Activated CD4-positive, CD25-positive, alpha-beta regulatory T cell treated with anti-CD3 and anti-CD28 coated beads, Interleukin-2, amount 50 U/mL, for 72 hours (primary cell): ENCODE measurements at places on chromosomes 13 and 19.
A peak's percentile ranks its signal among the peaks of the same experiment; 100 is the strongest.

DNA sequence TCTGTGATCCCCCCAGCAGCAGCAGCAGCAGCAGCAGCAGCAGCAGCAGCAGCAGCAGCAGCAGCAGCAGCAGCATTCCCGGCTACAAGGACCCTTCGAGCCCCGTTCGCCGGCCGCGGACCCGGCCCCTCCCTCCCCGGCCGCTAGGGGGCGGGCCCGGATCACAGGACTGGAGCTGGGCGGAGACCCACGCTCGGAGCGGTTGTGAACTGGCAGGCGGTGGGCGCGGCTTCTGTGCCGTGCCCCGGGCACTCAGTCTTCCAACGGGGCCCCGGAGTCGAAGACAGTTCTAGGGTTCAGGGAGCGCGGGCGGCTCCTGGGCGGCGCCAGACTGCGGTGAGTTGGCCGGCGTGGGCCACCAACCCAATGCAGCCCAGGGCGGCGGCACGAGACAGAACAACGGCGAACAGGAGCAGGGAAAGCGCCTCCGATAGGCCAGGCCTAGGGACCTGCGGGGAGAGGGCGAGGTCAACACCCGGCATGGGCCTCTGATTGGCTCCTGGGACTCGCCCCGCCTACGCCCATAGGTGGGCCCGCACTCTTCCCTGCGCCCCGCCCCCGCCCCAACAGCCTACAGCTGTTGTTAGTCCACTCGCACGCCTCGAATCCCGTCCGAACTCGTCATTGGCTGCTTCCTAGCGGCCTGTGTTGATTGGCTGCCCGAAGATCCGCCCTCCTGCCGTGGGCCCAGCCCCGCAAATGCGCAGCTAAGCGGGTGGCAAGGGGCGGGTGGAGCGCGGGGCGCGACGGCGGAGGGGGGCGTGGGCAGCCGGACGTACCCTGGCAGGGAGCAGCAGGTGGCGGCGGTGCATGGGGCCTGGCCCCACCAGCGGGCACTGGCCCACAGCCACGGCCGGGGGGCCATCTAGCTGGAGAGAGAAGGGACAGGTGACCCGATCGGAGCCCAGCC, 1.4 kb upstream of the SIX5 start:
- DNase-seq: peak; percentile 88

DNA sequence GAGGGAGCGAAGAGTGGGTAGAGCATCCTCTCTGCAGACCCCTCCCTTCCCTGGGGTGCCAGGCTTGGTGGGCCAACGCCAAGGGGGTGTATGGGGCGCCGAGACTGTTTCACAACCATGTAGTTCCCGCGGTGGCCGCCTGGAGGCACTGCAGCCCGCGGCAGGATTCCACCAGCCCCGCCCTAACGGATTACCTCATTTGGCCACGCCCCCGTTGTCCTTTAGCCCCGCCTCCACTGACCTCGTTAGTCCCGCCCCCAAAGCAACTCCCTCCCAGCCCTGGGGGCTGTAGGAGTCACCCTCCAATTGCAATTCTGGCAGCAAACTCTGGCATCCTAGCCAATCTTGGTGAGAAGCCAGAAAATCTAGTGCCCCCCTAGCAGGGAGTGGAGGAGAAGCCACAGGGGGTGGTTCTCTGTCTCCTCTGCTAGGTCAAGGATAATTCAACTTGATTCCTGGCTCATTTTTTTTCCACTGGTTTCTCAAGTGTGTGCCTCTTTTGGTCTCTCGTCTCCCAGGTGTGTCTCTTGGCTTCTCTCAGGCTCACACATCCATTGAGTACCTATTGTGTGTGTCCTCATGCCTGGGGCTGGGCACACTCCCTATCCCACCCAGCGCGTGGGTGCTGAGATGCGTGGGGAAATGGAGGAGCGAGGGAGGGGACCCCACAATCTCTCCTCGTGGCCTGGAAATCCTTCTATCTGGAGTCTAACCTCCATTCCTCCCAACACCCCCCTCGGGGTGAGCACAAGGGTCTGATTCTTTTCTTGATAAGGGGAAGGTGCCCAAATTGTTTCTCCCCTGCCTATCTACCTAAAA, 2.0 kb downstream of the OLFM2 start:
- DNase-seq: peak; percentile 91

- no peak for DNase-seq
These were observed 34.4 kb downstream of the AP1M1 start for GRCh38 chr19:16232127-16232526.

DNA sequence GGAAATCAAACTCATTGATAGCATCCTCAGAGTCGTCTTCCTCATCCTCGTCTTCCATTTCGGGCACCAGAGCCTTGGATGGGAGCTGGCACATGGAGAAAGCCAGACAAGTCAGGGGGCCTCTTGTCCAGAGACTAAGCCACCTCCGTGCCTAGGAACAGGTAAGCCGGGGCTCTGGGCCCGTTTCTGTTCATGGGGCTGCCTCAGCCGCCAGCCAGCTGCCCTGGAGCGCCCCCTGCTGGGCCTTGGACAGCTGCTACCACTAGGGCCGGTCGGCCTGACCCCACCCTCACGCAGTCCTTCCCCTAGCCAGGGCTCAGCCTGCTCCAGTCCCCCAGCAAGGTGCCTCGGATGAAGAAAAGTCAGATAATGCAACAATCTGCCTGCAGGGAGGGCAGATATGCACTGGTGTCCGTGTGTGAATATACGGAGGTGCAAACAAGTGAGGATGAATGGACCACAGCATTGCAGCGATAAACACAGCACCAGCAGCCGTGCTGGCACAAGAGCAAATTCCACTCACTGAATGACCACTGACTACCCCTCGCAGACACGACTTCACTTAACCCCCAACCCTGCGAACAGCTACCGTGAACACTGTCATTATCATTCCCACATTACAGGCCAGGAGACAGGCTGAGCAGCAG, 11.9 kb upstream of the PRKD2 start:
- peak; percentile 87 for DNase-seq

DNA sequence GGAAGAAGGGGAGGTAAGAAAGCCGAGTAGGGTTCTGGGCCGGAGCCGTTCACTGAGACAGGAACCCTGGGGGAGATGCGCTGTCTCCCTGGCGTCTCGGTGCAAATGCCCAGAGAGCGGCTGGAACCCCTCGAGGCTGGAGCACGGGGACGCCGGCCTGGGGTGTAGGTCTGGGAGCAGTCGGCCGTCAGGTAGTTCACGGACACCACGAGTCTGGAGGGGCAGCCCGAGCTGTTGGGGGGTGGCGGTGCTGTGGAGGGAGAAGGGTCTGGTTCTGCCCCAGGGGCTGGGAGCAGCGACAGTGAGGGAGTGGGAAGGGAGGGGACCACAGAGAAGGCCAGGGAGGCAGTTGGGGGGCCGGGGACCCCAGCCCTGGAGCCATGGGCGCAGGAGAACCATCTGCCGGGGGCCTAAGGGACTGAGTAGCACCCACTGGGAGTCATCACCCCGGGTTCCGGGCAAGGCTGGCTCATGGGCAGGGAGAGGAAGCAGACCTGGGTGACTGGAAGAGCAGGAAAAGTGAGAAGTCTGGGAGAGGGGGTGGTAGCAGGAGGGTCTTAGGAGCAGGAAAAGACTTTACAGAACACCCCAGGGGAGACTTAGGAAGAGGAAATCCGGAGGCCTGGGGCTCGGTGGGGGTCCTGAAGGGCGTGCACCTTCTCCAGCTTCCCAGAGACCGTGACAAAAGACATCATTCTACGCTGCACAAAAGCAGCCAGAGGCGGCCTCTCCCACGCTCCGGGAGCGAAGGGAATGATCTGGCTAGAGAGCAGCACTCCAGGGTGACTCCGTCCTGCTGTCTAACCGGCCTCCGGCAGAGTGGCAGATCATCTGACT, 173.1 kb upstream of the SOX1 start:
- no peak for DNase-seq

DNA sequence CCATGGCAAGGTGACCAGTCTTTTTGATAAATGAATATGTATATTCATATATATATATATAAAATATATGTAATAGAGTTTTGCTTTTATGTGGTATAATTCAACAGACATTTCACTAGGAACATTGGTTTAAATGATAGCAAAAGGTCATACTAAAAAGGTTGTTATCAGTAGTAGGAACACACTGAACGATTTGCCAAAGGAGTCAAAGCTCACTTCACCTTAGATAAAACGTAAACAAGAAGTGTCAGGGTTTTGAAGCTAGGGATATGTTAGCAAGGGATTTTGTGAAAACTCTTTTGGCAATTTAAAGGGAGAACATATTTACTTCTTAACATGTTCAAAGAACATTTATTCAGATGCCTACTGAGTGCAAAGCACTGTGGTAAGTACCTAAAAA, 8.0 kb upstream of the HS6ST3 start:
- no peak for DNase-seq

- no peak for DNase-seq
These were observed 110.1 kb downstream of the FGF14 start for GRCh38 chr13:102291587-102292218.

GRCh38 chr19:1657746-1658145, 5.3 kb upstream of the TCF3 start:
- no peak for DNase-seq

GRCh38 chr13:72823724-72824123, 41.8 kb downstream of the PIBF1 start:
- no peak for DNase-seq

DNA sequence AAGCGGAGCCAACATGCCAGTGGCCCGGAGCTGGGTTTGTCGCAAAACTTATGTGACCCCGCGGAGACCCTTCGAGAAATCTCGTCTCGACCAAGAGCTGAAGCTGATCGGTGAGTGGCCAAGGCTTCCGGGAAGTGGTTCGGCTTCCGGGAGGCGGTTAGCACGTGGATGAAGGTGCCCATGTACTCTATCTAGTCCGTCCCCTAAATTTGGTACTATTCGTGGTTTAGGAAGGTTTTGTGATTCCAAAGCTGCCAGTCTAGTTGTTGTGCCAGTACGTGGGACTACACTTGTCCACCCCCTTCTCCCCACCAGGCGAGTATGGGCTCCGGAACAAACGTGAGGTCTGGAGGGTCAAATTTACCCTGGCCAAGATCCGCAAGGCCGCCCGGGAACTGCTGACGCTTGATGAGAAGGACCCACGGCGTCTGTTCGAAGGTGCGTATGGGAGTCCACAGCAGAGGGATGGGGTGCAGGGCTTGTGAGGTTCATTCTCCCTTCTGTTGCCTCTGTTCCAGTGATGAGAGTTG, 579 bp downstream of the RPS9 start:
- no peak for DNase-seq

- DNase-seq: no peak
These were observed 557 bp downstream of the ZNF576 start for GRCh38 chr19:43596842-43597461.

GRCh38 chr13:95896301-95896700, 156.9 kb downstream of the UGGT2 start:
- no peak for DNase-seq

- DNase-seq: no peak
These were observed 98.3 kb upstream of the KLF5 start for GRCh38 chr13:72960541-72960940.

GRCh38 chr13:102131246-102131645, 270.6 kb downstream of the FGF14 start:
- no peak for DNase-seq

- no peak for DNase-seq
These were observed 779.5 kb downstream of the GPC5 start for GRCh38 chr13:92177966-92178365.

DNA sequence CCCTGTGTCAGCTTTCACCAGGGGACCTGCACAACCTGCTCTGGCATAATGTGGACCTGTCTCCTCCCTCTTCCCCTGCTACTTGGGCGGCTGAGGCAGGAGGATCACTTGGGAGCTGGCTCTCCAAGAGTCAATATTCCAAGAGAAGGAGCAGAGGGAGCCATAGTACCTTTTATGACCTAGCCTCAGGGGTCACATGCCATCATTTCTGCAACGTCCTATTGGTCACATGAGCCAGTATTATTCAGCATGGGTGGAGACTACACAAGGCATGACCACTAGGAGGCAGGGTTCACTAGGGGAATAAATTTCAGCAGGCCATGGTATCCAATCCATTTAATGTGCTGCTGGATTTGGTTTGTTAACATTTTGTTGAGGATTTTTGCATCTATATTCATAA, 12.0 kb upstream of the SHFL start:
- DNase-seq: no peak

- no peak for DNase-seq
These were observed 15.0 kb downstream of the GJB6 start for GRCh38 chr13:20217168-20217567.

DNA sequence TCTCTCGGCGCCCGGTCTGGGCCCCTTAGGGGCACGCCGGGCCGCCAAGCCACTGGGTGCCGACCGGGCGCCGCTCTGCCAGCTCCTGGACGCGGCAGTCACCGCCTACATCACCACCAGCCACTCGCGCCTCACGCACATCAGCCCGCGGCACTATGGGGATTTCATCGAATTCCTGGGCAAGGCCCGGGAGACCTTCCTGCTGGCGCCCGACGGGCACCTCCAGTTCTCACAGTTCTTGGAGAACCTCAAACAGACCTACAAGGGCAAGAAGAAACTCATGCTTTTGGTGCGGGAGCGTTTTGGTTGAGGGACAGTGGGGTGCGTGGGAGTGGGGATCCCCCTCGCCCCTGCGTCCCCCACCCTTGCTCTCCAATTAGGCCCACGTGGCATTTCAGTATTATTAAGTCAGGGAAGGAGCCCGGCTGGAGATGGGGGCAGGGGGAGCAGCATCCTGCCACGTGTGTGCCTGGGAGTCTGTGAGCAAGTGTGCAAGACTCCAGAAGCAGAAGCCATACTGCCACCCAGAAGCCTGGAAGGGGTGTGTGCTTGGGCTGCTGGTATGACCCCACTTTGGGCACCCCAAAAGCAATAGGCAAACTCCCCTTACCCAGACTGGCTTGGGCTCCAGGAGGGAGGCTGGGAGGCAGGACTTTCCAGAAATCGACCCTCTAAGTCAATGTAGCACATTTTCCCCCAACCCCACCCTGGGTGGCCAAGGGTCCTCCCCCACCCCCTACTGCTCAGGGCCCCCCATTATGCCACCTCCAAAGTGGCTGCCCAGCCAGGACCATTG, 35.7 kb downstream of the ZSWIM4 start:
- DNase-seq: no peak

- no peak for DNase-seq
These were observed 71.6 kb downstream of the LATS2 start for GRCh38 chr13:20989656-20990321.

DNA sequence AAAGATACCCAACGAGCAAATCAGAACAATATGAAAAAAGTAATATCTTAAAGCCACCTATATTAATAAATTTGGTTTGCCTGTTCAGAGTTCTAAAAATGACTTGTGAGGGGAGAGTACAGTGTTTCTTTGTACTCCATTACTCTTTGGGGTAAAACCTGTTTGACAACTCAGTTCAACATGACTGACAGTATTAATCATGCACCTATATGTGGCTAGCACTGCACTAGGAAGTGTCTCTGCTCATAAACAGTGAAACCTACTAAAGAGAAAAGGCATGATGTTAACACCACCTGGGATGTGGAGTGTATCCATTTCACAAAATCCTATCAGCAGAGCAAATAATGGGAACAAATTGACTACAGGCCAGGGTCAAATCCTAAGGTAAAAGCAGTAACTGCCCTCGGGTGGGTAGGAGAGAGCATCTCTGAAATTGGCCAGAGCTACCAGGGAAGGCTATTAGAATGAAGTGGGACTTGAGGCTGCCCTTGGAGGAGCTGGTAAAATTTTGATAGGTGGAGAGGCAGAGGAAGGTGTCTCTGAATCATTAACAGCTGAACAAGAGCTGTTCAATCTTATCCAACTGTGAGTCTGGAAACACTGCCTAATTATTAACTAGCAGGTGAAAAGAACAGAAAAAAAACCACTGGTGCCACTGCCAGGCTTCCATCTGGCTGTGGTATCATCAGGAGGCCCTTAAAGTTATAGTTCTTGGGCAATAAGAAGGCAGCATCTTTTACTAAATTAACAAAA, 365.1 kb downstream of the DNAJC15 start:
- DNase-seq: no peak
